Mammary epithelial cell (primary cell): ENCODE measurements at places on chromosomes 6 and 20. TPM values are rescaled to one million over a fixed set of nuclear protein-coding genes. Genes with fewer than 3 reads are reported as not detected.

Gene YIPF3
- 112 TPM for polyA plus RNA-seq

GRCh38 chr6:70280400-70280853, 22.5 kb downstream of the COL9A1 start:
- no peak for DNase-seq

Gene HLA-DQB1
- polyA plus RNA-seq, result 0.23 TPM

DNA sequence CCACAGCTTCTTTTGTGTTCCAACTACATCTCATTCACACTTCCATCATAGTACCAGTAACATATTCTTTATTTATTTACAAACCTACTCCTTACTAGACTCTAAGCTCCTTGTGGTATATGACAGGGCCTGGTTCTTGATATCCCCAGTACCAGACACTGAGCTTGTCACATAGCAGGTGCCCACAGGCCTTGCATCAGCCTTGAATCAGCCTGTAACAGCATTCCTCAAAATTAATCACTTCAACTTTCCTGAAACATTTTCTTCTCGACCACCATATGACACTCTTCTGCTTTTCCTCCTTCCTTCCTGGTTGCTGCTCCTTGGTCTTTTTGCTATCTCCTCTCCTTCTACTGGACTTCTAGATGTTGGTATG, 24.7 kb upstream of the SRPK1 start:
- peak; percentile 14 for DNase-seq

- no peak for DNase-seq
Observed at GRCh38 chr20:33791959-33792597, 19.1 kb upstream of the CHMP4B start.

Gene HAO1
- not detected for polyA plus RNA-seq

Gene PAK5
- polyA plus RNA-seq, result 0.06 TPM

DNA sequence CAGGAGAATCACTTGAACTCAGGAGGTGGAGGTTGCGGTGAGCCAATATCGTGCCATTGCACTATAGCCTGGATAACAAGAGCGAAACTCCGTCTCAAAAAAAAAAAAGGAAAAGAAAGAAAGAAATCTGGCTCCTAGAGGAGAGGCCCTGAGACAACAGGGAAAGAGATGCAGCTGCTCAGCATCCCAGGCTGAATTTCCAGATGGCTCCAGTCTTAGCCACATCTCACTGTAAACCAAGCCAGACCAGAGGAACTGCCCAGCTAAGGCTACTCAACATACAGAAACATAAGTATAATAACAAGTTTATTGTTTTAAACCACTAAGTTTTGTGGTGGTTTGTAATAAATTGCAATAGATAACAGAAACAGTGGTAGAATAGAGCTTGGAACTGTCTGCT, 38.5 kb upstream of the TASP1 start:
- DNase-seq, result no peak

GRCh38 chr20:22320245-22320915, 264.0 kb downstream of the FOXA2 start:
- DNase-seq, result peak; percentile 65

DNA sequence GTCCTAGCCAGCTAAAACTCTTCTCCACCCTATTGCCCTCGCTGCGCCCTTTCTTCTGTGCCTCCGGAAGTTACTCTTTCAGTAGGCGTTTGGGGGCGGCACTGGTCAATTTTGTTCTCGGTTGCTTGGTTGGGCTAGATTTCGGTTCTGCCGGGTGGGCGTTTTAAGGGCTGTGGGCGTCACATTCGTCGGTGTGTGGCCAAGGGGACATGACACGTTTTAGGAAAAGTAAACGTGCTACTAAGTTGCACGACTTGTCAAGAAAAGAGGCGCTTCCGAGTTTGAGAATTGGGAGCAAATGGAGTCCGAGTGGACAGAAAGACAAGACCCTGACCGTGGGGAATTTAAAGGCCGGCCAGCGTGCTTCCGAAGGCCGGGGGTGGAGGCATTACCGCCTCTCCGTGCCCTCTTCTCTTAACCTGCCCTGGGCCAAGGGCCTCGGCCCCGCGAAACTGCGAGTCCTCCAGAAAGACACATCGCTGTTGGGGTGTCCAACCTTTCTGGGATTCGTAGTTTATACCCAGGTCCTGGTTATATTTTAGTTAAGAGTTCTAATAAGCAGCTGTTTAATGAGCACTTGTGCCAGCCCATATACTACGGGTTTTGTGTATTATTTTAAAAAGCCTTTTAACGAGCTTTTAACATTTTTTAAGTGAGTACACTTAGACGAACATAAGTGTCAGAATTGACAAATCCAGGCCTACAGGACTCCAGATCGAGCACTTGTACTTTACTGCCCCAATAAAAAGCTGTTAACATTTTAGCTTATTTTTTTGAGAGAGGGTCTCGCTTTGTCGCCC, 664 bp upstream of the BAG6 start:
- DNase-seq, result no peak

DNA sequence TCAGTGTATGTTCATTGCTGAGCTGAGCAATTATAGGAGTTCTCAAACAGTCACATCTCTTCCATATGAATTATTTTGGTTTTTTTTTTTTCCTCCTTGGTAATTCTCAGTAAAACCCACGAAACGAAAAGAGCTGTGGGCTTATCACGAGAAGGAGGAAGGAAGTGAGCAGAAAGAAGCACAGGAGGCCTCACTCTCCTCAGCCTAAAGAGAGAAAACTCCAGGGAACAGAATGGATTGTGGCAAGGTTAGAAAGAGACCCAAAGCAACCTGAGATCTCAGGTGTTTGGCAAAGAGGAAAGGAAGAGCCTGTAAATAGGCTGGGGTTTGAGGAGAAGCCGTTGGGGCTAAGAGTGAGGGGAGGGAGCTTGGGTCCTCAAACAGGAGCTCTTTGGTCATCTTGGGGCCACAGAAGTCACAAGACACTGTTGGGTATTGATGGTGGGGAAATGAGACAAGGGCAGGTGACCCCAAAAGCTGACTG, 67.8 kb upstream of the CITED2 start:
- DNase-seq, result no peak

Gene CDSN
- polyA plus RNA-seq, result 2.8 TPM
